ENCODE measurements at places on chromosomes 16 and 17.
A peak's percentile ranks its signal among the peaks of the same experiment; 100 is the strongest.

DNA sequence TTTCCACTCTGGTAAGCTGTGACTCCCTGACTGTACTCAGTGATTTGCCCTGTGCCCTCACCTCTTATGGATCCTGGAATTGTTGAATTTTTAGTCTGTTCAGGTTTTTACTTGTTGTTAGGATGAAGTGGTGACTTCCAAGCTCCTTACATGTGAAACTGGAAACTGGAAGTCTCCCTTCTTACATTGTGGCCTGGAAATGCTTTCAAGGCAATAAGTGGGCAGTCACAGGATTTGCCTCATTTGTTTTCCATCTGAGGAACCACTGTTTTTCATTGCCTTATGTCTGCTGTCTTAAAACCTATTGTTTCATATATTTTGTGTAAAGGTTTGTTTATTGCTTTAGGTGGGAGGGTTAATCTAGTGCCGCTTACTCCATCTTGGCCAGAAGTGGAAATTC is 155.8 kb downstream of the CYB561 start:
- DNase-seq: no peak

GRCh38 chr16:59773330-59773729 is 1039.2 kb upstream of the GOT2 start:
- no peak for DNase-seq

- no peak for DNase-seq
Observed at GRCh38 chr16:78022347-78023060, at the start of gene CLEC3A. Gene CLEC3A (plus strand): TSS chr16:78022548. CDS start chr16:78022627, 79 bp downstream.

DNA sequence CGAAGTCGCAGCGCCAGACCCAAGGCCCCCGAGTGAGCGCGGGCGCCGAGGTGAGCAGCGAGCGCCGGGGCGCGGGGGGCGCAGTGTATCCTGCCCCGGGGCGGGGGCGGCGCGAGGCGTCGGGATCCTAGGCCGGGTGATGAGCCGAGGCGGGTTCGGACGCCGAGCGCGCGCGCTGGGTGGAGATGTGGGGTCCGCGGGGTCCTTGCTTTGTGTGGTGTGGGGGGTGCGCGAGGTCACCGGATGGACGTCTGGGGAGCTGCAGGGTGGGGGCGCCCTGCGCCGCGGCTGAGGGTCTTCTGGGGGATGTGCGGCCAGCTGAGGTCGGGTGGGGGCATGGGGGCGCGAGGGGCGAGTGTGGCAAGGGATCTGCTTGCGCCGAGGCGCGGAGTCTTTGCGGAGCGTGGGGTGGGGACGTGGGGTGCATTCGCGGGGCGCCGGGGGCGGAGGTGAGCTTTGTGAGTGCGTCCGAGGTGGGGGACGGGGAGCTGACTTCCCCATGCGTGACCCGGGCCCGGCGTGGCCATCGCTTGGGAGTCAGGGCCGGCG is 560 bp downstream of the RAI1 start:
- DNase-seq: peak; percentile 78

DNA sequence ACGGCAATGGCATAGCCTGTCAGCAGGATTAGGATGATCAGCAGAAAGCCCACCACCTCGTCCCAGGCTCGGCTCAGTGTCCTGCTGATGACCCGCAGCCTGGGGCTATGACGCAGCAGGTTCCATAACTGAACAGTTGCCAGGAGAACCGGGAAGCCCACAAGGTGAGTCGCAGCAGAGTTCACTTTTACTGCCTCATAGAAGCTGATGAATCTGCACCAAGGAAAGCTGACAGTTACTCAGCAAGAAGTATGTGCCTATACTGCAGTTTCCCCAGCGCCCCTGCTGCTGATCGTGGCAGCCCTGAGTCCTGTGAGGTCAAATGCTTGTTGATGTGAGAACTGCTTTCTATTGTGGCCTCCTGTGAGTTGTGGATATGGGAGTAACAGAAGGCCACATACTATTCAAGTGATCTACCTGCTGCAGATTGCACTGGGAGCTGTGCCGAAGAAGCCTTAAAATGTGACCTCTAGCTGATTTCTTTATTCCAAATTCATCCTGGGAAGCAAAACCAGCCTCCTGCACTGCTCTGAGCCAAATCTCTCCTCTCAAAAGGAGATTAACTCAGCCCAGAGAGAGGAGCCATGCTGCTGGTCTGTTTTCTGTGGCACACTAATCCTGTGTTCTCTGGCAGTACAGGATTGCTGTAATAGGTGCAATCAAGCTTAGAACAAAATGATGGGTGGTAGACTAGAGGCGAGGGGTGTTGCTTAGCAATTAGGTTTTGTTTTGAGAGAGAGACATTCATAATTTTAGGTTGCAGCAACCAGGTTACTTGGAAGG is 38.8 kb downstream of the IST1 start:
- peak; percentile 67 for DNase-seq

GRCh38 chr16:30534368-30535105 is at the start of gene ZNF747:
Gene ZNF747 (minus strand): TSS chr16:30534858. CDS start chr16:30534679, 179 bp downstream.
- DNase-seq: peak; percentile 98

DNA sequence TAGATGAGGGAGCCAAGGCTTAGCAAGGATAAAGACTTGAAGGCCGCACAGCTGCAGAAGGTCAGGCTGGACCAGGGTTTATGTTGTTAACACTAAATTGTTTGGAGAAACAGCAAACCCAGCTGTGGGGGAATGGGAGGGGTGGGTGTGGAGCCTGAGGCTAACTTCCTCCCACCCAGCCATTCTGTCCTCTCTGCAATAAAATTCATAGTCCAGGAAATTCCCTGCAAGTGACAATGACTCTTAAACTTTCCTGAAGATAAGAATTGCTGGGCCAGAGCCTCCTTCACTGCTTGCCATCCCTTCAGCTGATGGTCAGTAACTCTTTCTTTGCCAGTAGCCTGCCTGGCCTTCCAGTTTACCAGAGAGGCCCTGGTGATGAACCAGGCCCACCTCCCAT is 19.4 kb upstream of the ATP5MC1 start:
- no peak for DNase-seq

All from eye (tissue), 1 donor.